ENCODE measurements at places on chromosomes 3 and 15.

DNA sequence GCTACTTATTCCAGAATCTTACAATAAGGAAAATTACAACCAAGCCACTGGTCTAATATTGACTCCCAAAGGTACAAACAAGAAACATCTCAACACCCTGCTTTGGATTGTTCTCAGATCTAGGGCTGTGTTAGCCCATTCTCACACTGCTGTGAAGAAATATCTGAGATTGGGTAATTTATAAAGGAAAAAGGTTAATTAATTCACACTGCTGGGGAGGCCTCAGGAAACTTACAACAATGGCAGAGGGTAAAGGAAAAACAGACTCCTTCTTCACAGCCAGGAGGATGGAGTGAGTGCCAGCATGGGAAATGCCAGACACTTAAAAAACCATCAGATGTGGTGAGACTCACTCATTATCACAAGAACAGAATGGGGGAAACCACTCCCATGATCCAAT, 208.3 kb downstream of the ULK4 start:
- no peak overlapping the region for H3K27ac ChIP-seq
- H3K36me3 ChIP-seq, result no peaks in the 10 kb centered on the region
- no peaks in the 10 kb centered on the region for H3K27me3 ChIP-seq
- H3K4me1 ChIP-seq, result no peaks in the 10 kb centered on the region

DNA sequence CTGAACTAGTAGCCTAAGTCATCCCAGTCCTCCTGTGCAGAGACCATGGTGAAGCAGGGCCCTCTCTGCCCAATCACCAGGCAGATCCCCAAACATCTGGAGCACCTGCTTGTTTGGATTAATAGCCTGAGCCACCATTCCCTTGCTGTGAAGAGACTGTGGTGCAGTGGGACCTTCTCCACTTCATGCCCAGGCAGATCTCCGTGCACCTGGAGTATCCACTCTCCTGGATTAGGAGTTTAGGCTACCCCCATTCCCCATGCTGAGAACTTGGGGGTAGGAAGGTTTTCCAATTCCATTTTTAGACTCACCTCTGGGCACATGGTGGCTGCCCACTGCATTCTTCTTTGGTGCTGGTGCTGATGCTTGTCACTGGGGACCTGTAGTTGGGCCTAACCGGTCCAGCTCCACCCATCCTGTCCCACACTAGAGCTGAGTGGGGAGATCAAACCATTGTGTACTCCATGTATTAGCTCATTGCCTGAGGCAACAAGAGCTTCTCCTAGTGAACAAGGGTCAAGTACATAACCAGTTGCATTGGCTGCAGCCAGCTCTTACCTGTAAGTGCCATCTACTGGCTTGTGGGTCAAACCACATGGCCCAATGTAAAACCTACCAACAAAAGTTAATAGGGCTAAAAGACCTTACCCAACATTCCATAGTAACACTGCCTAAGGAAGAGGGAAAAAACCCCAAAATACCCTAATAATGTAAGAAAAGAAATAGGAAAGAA, 382.5 kb upstream of the CBLB start:
- no peak overlapping the region for H3K4me3 ChIP-seq
- DNase-seq, result no peak
- H3K4me1 ChIP-seq, result no peaks in the 10 kb centered on the region
- H3K27ac ChIP-seq, result no peak overlapping the region

GRCh38 chr15:94317211-94317610, 85.8 kb downstream of the MCTP2 start:
- H3K36me3 ChIP-seq, result no peaks in the 10 kb centered on the region
- H3K4me1 ChIP-seq, result no peaks in the 10 kb centered on the region
- no peaks in the 10 kb centered on the region for H3K27me3 ChIP-seq
- no peak overlapping the region for H3K4me3 ChIP-seq
- no peak overlapping the region for H3K27ac ChIP-seq

- no peaks in the 10 kb centered on the region for H3K27me3 ChIP-seq
- no peaks in the 10 kb centered on the region for H3K4me1 ChIP-seq
- H3K27ac ChIP-seq, result no peak overlapping the region
- no peak overlapping the region for H3K4me3 ChIP-seq
Measured at GRCh38 chr15:64749999-64750657, 25.3 kb downstream of the RBPMS2 start.

DNA sequence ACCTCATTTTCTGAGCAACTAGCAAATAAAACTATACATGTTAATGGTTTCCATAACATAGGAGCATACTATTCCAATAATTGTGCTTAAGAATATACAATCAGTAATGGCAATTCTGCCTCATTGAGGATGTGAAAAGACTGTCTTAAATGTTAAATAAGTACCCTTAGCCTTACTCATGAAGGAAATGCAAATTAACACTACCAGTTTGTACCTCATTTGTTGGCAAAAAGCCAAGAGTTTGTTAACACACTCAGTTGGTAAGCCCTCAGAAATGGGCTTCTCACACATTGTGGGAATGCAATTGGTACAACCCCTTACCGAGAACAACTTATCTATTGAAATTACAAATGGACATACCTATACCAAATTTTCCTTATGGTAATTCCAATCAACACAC, 9.2 kb upstream of the STT3B start:
- H3K4me3 ChIP-seq, result no peak overlapping the region
- peaks cover 8% of the 10 kb centered on the region for H3K4me1 ChIP-seq
- no peaks in the 10 kb centered on the region for H3K27me3 ChIP-seq
- no peak for DNase-seq
- H3K27ac ChIP-seq, result no peak overlapping the region
- H3K36me3 ChIP-seq, result no peaks in the 10 kb centered on the region

DNA sequence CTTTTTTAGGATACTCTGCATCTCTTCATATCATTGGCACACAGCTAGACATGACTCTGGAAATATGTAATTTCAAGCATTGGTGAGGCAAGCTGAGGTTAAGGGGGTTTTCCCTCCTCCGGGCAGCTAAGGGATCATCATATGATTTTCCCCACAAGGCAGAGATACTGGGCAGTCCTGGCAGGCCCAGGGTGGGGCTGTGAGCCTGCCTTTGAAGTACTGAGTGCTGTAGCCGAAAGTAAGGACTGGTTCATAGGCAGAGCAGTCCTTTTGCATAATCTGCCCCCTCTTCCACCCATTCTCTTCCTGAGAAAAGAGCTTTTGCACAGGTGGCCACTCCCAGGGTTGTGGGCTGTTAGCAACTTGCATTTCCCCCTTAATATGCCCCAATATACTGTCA, 168.8 kb upstream of the MANF start:
- DNase-seq, result no peak
- no peaks in the 10 kb centered on the region for H3K36me3 ChIP-seq
- H3K4me1 ChIP-seq, result no peaks in the 10 kb centered on the region
- no peaks in the 10 kb centered on the region for H3K27me3 ChIP-seq

- H3K4me3 ChIP-seq, result no peak overlapping the region
- no peaks in the 10 kb centered on the region for H3K36me3 ChIP-seq
- H3K27ac ChIP-seq, result no peak overlapping the region
- DNase-seq, result no peak
- H3K4me1 ChIP-seq, result no peaks in the 10 kb centered on the region
Measured at GRCh38 chr3:100637197-100637631, 27.8 kb downstream of the ADGRG7 start.

- H3K27me3 ChIP-seq, result no peaks in the 10 kb centered on the region
- H3K36me3 ChIP-seq, result no peaks in the 10 kb centered on the region
- no peaks in the 10 kb centered on the region for H3K4me1 ChIP-seq
Measured at GRCh38 chr3:55588146-55588765, 101.2 kb upstream of the WNT5A start.

- no peak for DNase-seq
- H3K36me3 ChIP-seq, result no peaks in the 10 kb centered on the region
- H3K27me3 ChIP-seq, result no peaks in the 10 kb centered on the region
Measured at GRCh38 chr3:148006508-148006907, 597.3 kb downstream of the ZIC1 start.

GRCh38 chr15:100926258-100926657, 7.1 kb downstream of the LRRK1 start:
- H3K4me3 ChIP-seq, result no peak overlapping the region
- no peaks in the 10 kb centered on the region for H3K27me3 ChIP-seq
- H3K4me1 ChIP-seq, result no peaks in the 10 kb centered on the region
- no peak overlapping the region for H3K27ac ChIP-seq
- no peaks in the 10 kb centered on the region for H3K36me3 ChIP-seq

GRCh38 chr3:189490749-189491148, 140.4 kb upstream of the TP63 start:
- H3K4me1 ChIP-seq, result no peaks in the 10 kb centered on the region
- no peaks in the 10 kb centered on the region for H3K27me3 ChIP-seq
- DNase-seq, result no peak
- H3K27ac ChIP-seq, result no peak overlapping the region
